ENCODE measurements at places on chromosomes 11 and 22.
A peak's percentile ranks its signal among the peaks of the same experiment; 100 is the strongest.

GRCh38 chr11:1168721-1169161 is 11.0 kb downstream of the MUC5AC start:
- no peak for DNase-seq

DNA sequence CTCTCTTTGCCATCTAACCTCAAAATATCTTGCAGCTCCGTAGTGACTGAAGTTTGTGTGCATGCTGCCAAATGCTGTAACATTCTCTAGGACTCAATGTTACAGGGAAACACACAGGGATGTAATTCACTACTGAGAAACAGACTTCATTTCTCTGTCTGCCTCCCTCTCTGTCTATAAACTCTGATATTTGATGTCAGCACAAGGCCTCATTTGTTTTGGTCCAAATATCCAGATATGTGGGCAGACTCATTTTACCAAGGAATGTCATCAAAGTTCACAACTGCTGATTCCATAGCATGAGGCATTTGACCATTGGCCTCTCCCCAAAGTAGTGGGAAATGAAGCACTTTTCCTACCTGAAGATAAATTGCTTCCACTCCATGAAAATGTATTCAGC is 2.5 kb upstream of the PRRG4 start:
- no peak for DNase-seq

DNA sequence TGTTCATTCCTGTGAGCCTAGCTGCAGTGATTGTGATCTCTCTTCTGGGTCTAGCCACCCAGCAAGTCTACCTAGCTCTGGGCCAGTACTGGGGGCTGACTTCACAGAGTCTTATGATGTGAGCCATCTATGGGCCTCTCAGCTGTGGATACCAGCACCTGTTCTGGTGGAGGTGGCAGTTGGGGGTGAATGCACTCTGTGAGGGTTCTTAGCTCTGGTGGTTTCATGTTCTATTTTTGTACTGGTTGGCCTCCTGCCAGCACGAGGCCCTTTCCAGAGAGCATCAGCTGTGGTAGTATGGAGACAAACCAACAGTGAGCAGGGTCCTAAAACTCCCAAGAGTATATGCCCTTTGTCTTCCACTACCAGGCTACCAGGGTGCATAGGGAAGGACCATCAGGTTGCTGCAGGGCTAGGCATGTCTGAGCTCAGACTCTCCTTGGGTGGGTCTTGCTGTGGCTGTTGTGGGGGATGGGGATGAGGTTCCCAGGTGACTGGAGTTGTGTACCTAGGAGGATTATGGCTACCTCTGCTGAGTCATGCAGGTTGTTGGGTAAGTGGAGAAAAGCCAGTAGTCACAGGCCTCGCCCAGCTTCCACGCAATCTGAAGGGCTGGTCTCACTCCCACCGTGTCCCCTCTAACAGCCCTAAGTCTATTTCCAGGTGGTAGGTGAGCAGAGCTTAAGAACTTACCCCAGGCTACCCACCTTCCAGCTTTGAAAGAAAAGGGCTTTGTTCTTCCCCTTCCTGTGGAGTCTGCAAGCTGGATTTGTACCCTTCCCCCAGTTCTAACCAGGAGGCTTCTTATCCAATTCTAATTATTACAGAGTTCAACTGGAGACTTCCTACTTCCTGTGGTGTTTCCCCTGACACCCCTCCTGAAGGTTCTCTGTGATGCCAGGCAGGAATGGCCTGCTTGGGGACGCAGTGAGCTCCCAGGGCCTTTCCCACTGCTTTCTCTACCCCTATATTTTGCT is 250.7 kb downstream of the LUZP2 start:
- no peak for DNase-seq

DNA sequence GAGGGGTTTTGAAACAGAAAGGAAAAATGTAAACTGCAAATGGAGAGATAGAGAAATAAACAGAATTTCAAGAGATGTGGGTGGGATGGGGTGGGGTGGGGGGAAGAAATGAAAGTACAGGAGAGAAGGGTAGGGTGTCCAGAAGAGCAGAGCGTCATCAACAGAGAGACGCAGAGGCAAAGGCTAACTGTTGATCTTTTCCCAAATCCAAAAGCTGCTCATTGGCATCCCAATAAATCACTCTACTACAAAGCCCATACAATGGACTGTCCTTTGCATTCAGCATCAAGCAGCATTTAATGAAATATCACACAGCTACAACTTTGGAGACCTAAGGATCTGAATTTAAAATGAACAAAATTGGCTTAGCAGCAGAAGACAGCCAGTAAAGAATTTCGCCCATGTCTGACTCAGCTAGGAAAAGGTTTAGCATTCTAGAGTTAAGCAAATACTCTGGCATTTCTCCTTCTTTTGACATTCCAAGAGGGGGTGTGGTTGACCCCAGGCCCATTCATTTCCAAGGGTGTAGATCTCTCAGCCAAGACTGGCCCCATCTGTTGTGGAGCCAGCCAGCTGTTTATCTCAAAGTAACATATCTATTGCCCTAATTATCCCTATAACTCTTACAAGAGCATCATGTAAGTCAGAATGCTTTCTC is 1.5 kb downstream of the RAB30 start:
- no peak for DNase-seq

DNA sequence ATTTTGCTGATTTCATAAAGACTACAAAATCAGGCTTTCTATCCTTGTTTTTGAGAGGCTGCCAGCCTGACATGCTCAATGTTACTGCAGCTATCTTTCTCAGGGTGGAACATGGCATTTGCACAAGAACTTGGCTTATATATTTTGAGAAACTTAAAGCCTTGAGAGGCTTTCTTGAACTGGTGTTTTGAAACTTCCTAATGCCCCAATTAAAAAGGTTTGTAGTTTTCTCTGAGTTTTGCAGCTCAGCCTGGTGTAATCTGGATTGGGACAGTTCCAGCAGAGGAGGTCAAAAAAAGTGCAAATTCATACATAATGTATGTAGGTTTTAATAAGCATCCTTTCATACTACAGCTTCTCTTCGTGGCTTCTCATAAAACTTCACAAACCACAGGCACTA is 223.4 kb downstream of the FAM76B start:
- DNase-seq = no peak

- DNase-seq = no peak
These were observed 920 bp downstream of the TMEM132A start for GRCh38 chr11:60924906-60925853.

DNA sequence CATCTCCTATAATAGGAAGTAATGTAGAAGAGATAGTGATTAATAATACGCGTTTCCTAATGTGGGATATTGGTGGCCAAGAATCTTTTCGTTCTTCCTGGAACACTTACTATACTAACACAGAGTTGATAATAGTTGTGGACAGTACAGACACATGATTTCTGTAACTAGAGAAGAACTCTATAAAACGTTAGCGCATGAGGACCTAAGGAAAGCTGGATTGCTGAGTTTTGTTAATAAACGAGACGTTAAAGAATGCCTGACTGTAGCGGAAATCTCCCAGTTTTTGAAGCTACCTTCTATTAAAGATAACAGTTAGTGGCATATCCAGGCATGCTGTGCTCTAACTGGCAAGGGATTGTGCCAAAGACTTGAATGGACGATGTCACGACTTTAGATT is 83.3 kb downstream of the GGT1 start:
- no peak for DNase-seq

GRCh38 chr22:37604875-37605274 is 3.8 kb upstream of the GGA1 start:
- DNase-seq = no peak

DNA sequence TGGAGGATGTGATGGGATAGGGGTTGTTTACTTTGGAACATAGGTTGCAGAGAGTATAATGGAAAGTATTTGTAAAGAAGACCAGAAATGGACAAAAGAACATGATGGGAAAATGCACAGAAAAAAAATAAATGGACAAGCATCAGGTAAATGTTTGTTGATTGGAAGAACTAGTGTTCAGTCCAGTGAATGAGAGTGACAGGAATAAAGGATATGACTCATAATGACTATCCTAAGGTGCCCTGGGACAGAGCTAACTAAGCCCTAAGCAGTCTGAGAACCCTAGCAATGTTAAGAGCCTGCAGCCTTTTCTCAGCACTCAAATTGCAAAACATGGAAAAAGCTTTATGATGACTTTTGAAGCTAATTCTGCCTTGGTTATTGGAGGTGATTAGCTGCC is 732.8 kb upstream of the ANO5 start:
- DNase-seq = no peak

DNA sequence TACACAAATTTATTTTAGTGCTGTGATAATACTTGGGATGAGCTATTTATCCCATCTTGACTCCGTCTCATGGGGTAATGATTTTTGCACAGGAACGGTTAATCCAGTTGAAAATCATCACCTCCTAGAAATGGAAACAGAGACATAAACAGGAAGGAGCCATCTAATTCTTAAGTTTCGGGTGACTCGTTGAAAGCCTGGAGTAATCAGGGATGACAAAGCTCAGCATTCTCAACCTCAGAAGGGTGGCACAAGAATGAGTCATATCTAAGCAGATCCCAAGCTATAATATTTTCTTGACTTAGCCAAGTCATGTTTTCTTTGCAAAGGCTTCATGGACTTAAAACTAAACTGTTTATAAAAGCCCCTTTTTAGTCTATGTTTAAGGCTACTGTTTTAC is 280.8 kb upstream of the CCDC90B start:
- DNase-seq = no peak

- no peak for DNase-seq
These were observed 28.6 kb downstream of the PRCP start for GRCh38 chr11:82871646-82872045.

GRCh38 chr11:98710986-98711385 is 309.8 kb upstream of the CNTN5 start:
- DNase-seq = no peak

GRCh38 chr11:108727665-108728064 is 62.8 kb downstream of the DDX10 start:
- no peak for DNase-seq

- DNase-seq = no peak
These were observed 35.8 kb downstream of the MTNR1B start for GRCh38 chr11:93005239-93005638.

DNA sequence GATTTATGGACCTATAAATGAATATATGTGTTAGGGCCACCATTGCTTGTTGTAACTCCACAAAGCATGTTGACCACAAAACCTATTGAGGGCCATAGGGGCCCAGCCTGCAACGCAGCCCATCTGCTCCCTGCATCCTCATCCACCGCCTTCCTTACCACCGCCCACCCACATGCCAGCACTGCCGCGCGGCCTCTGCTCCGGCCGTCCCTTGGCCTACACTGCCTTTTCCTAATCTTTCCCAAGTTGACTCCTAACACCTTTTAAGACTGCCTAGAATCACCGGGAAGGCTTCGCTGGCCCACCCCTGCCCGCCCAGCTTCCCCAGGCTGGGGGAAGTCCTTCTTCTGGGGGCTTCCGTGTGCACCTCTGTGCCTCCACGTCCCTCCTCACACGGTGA is 55.0 kb downstream of the SNX19 start:
- no peak for DNase-seq

- no peak for DNase-seq
These were observed at the start of gene FLRT1 for GRCh38 chr11:64035576-64035975. TSS of gene FLRT1 (plus strand) at chr11:64035931. CDS start at chr11:64116268, 80,337 bp downstream.

- no peak for DNase-seq
These were observed 9.3 kb downstream of the TMEM132A start for GRCh38 chr11:60933416-60934123.

DNA sequence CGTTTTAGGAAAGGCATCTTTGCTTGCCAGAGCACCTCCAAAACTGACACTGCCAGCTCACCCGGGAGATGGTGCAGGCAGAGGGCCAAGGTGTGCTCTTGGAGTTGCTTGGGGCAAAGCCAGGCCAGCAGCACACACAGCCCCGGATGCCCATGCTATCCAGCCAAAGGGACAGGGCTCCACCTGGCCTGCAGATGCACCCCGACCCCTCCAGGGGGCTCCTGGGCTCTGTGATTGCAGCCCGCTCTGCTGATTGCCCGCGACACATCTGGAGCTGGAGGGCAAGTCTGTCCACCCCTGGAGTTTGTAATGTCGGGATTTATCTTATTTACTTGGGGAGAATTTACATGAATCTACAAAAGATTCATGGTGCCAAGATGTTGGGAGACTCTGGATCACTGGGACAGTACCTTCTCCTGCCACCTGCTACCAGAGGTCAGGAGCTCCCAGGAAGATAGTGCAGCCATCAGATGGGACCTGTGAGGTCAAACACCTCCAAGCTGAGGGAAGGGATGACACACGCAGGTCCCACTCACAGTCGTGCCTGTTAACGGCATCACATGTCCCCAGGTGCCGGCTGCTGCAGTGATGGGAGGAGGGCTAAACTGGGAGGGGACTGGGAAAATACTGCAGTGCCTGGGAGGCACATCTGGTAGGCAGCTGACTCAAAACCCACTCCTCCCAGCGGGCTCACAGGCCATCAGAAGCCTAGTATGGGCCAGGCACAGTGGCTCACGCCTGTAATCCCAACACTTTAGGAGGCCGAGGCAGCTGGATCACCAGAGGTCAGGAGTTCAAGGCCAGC is 17.2 kb downstream of the CBX7 start:
- peak; percentile 63 for DNase-seq

DNA sequence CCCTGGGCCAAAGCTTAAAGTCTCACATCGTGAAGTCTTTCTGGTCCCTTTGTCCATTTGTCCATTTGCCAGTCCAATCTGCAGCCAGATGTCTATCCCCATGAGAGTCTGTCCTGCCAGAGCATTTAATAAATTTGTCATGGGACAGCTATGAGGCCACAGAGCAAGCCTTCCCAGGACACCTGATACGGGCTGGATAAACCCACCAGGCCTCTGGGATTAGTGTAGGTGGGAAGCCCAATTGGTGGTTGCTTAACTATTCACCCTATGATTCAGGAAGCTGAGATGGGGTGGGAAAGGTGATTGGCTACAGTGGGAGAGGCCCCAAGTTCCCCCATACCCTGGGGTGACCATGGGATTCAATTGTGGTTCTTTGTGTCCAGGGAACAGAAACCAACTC is 39.9 kb downstream of the MYEOV start:
- DNase-seq = no peak

DNA sequence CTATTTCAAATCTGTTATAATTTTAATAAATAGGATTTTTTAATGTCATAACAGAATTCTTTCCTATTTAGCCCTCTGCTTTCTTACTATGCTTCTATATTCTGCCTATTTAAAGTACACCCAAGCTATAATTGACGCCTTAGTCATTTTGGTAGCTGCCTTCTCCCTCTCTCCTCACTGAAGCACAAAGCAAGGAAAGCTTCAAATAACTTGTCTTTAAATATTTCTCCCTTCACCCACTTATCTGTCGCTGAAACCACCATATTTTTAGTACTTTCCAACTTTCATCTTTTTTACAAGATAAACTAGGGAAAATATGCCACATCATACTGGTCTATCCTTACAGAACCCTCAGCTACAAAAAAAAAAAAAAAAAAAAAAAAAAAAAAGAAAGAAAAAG is 127.9 kb downstream of the ENTHD1 start:
- no peak for DNase-seq

Measured in WERI-Rb-1 (cell line).